ENCODE measurements at places on chromosomes 3 and 15. TPM values are rescaled to one million over a fixed set of nuclear protein-coding genes. Genes with fewer than 3 reads are reported as not detected.

Gene ADAMTS17
- total RNA-seq: 2.4 TPM

Gene SPINK8
- not detected for total RNA-seq

Gene SAMMSON
- 26.3 TPM for total RNA-seq

GRCh38 chr3:123884203-123884831 lies at the start of gene MYLK:
Gene MYLK, minus strand, starts transcription at chr3:123884332. Its CDS starts 90,491 bp downstream, at chr3:123793841.
- DNase-seq: peak; percentile 88

Gene CCR8
- total RNA-seq: not detected

DNA sequence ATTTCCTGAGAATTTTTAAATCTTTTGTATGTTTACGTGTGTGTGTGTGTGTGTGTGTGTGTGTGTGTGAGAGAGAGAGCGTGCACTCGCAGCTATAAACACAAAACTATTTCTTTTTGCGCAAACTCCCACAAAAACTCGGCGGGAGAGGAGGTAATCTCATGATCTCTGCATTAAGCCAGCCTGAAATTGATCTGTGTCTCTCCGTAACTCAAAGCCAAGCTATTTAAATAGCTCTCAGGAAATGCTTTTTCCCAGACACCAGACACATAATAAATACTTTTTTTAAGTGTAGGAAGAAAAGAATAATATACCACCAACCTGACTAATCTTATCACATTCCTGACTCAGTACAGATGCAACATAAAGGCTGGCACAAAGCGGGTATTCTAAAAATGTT lies 226.8 kb downstream of the MAGI1 start:
- no peak for DNase-seq

- DNase-seq: no peak
Observed at GRCh38 chr3:114329823-114330222, 36.0 kb downstream of the TIGIT start.

GRCh38 chr3:196949285-196949619 lies 6.9 kb upstream of the NCBP2 start:
- no peak for DNase-seq

Gene LIPC
- not detected for total RNA-seq

GRCh38 chr15:33785366-33785765 lies 182.9 kb upstream of the CHRM5 start:
- DNase-seq: no peak

- DNase-seq: no peak
Observed at GRCh38 chr3:71786217-71786549, 1.2 kb upstream of the PROK2 start.

Gene LARP6
- total RNA-seq: 31.2 TPM

DNA sequence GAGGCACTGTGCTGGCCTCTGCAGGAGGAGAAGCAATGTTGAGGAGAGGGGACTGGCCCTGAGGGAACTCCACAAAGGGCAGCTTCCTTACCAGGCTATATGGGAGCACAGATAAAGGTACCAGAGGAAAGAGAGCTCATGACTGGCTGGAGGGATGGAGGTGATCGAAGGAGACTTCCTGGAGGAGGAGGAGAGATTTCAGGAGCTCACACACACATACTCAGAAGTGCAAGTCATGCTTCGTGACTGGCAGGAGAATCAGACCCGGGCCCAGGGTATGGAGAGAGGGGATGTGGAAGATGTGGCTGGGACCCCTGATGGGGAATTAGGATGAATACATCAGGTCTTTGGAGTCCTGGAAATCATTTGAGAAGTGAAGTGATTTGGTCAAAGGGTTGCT lies 85.4 kb downstream of the ABHD5 start:
- DNase-seq: no peak

Gene THAP10
- total RNA-seq: 0.80 TPM

DNA sequence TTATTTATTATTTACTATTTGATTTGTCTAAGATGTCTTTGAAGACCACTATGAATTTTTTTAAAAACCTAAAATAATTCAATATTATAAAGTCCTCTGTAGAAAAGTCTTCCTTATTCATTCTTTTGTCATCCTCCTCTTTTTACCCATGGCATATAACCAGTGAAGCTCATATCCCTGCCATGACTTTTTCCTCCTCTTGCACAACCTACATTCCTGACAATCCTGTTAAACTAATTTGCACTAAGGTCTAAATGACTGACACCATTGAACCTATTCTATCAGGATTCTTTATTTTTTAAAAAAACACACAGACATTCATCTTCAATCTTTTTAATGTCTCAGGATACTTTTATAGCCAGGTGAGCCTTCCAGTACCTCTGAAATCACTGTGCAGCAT lies 159.9 kb upstream of the SLC2A2 start:
- no peak for DNase-seq

GRCh38 chr3:13277196-13277813 lies 142.8 kb downstream of the NUP210 start:
- DNase-seq: no peak

DNA sequence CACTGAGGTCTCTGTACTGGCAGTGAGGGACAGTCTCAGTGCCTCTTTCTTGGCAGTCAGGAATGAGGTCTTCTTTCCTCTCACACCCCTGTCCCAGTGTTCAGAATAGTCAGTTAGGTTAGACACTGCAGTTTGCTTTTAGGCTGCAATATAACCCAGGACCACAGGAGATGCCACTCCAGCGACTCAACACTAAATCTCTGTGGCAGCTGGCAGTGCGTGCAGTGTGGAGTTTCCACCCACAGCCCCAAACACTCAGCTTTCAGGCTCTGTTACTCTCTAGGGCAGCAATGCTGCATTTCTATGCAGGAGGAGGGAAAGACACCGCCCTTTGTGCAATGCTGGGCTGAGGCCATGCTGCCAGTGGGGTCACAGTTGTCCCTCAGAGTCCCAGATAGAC lies 150.2 kb upstream of the SUCLG2 start:
- DNase-seq: no peak

- DNase-seq: peak; percentile 51
Observed at GRCh38 chr15:85527895-85528294, 147.5 kb downstream of the AKAP13 start.

DNA sequence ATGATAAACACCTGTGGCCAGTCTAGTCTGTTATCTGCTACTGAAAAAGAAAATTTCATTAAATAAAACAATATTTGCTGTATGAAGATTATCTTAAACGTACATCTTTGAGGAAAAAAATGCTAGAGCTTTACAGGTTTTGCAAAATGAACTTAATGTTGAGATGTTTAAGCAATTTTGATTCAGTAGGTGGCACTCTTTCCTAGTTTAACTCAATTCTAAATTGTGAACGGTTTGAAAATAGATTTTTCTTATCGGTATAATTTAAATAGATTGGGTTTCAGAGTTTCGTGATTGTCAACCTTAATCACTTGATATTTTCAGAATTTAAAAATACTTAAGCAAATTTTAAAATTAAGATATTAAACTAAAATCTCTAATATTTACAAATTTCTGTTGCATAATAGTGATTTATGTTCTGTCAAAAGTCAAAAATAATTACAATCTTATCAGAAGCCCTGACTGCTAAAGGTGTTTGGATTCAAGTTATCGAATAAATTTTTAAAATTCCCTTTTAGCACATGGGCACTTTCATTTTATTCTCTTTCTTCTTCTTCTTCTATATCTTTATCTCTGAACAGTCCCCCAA lies 7.0 kb upstream of the RNF111 start:
- peak; percentile 46 for DNase-seq

Gene CYP1A1
- 5.7 TPM for total RNA-seq

- DNase-seq: no peak
Observed at GRCh38 chr15:90710436-90711027, 6.6 kb upstream of the BLM start.

Gene IRAK2
- total RNA-seq: 1.8 TPM

Gene IL20RB
- not detected for total RNA-seq

DNA sequence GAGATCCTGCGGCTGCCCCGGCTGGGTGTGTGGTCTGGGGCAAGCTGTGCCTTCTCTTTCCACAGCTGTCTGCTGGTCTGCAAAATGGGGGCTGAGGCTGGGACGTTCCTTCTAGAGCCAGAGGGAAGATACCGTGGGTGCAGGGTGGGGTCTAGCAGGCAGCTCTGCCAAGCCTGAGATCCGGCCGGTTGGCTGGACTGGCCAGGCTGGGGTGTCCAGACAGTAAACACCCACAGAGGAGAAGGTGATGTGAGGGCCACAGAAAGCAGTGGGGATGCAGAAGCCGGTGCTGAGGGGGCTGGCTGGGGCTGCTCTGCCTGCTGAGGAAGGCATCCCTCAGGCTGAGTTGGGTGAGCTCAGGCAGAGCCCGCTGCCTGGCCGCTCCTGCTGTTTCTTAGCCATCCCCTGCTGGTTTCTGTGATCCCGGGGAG lies 46.1 kb downstream of the FBLN2 start:
- DNase-seq: no peak

- peak; percentile 74 for DNase-seq
Observed at GRCh38 chr3:118817748-118818165, 216.9 kb downstream of the IGSF11 start.

DNA sequence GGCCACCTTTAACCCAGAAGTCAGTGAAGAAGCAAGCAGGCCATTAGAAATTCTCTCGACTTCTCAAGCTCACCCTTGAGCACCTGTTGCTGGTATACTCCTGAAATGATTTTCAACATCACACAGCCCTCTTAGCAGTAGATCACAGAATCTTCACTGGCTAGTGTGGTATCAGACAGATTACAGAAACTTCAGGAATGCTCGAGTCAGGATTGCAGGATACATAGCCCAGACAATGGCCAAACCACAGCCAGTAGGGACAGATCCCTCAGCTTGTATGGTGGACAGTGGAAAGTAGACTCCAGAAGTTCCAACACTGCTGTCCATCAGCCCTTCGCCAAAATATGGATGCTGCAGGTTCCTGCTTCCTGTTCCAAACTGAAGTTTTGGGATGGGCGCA lies 4.5 kb upstream of the KLHL40 start:
- DNase-seq: no peak

- DNase-seq: no peak
Observed at GRCh38 chr3:119211193-119211592, 29.5 kb downstream of the B4GALT4 start.

DNA sequence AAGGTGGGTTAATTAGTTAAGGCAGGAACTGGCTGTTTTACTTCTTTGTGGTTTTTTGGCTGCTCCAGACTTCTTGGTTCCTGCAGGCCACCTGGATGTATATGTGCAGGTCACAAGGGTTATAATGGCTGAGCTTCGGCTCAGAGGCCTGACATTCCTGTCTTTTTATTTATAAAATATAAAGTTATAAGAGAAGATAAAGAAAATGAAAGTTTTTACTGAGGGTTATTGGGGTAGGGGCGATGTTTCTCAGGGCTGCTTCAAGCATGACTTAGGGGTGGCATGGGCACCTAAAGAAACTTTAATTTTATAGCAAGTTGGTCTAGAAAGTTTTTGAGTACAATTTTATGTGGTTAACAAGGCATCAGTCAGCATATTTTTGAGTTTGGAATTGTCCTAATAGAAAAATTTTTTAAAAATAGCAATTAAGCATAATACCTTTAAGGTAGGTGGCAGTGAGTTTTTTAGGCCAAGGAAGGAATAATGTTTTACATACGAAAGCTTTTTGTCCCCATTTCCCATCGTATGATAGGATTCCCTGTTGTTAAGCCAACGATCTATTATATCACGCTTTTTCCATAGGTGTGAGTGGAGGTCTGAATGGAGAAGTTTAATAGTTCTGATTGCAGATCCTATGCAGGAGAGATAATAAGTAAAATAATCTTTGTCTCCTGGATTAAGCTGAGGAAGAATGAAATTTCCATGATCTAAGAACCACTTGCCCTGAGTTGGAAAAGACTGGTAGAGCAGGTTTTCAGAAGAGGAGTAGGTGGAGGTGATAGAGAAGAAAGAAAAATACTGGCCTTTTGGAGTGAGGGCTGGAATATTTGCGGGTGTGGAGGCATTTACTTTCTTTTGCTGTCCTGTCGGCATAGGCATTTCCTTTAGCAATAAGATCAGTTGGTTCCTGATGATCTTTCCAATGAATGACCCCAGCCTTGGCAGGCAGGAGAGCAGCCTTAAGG lies 10.1 kb downstream of the STRIT1 start:
- no peak for DNase-seq

DNA sequence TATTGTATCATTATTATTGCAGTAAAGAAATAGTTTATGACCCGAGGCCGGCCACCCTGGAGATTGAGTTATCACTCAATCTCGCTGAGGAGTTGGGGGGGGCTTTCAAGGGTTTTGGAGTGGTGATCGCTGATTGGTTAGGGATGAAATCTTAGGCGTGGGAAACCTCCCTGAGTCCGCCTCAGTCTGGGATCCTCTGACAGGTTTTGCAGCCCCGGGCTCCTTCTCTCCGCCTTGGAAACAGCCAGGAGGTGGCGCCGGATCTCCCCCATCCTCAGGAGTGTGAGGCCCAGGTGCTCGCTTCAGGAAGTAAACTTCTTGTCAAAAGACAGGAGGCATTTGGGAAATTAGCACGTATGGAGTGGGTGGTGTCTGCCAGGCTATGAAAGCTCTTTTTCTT lies 41.1 kb upstream of the SEC61A1 start:
- DNase-seq: peak; percentile 69

Gene PRSS50
- not detected for total RNA-seq

Gene CLDN11
- not detected for total RNA-seq

DNA sequence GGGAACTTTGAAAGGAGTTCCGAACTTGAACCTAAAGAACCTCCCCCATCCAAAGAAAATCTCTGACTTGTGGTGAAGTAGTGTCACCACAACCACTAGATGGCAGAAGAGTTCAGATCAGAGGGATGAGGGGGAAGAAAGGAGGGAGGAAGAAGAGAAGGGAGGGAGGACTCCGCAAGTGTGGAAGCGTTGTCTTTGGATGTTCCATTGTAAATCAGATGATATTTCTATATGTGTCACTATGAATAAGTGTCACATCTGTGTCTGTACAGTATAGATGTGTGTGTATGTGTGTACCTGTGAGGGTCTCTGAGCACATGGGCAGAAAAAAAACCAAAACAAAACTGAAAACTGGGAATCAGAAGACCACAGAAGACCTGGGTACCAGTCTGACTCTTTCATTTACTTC lies 16.9 kb downstream of the SLC24A1 start:
- peak; percentile 87 for DNase-seq

DNA sequence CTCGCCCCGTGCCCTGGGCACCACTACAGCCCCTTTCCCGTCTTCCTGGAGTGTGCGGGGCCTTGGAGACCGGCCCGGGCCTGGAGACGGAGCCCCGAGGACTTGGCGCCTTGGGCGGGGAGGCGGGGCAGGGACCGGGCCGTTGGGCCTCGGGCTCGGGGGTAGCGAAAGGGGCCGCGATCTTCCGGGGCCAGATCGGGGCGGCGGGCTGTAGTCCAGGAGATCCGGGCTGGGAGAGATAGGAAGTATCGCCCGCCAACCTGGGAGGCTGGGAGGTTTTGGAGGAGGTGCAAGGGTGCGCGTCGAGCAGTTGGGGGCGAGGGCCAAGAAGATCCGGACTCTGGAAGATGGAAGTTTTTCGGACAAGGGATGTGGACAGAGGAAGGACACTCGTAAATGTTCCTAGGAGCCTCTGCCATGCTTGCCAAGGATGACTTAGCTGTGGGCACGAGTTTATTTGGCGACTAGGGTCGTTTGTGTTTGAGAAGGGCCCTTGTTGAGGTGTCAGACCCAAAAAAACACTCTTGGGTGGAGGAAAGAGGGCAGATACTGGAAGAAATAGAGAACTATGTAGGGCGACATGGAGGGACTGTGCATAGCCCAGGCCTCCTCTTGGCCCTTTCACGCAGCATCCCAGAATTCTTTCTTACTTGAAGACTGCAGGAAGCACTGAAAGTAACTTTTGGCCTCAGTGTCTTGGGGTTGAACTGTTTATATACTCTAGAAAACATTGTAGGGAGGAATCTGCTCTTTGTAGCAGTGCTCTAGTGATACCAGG lies 712 bp downstream of the RTF1 start:
- peak; percentile 26 for DNase-seq

GRCh38 chr15:85340852-85341251 lies 39.6 kb upstream of the AKAP13 start:
- DNase-seq: no peak

Gene CILP
- 0.13 TPM for total RNA-seq

GRCh38 chr3:34863485-34863884 lies 775.8 kb upstream of the ARPP21 start:
- DNase-seq: no peak
